ENCODE measurements at places on chromosomes 12 and 14.

DNA sequence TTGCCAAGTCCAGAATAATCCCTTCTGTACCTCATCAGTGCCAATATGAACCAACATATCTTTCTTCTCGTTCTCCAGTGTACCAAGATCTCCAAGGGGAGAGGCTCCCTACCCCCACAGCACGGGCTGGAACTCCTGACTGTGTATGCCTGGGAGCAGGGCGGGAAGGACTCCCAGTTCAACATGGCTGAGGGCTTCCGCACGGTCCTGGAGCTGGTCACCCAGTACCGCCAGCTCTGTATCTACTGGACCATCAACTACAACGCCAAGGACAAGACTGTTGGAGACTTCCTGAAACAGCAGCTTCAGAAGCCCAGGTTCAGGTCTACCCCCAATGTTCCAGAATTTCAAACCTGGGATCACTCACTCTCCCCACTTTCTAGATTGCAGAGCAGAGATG lies 10.5 kb upstream of the OAS2 start:
- no peak for DNase-seq

DNA sequence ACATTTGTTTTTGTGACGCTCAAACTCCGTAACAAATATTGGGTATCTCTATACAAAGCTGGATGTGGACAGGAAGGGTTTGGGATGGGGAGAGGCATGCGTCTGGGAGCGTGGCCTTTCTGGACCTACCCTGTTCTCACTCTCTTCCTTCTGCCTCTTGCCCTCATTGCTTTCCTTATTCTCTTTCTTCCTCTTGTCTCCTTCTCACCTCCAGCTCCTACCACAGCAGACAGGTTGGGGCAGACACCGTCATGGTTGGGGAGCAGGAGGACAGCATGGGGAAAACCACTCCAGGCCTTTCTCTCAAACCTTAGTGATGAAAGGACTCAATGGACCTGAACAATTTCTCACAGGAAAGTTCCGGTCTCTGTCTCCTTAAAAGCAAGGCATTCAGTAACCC lies 465.3 kb downstream of the RAD51B start:
- DNase-seq, result no peak

DNA sequence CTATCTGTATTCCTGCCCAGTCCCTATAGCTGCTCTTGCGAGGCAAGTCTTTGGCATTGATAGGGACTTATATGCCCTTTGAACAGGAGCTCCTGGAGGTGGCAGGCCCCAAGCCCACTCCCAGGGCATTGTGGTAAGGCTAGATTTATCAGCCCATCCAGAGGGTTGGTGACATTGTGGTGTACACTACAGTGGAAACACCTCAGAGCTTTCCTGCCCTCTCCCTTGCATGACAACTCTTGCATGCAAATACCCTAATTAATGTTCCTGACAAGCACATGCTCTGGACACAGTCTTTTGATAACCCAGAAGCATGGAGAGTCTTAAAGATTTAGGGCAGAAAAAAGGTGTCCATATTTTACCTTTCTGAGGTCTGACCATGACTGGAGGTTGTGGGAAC lies 815 bp upstream of the RIPK3 start:
- no peak for DNase-seq

DNA sequence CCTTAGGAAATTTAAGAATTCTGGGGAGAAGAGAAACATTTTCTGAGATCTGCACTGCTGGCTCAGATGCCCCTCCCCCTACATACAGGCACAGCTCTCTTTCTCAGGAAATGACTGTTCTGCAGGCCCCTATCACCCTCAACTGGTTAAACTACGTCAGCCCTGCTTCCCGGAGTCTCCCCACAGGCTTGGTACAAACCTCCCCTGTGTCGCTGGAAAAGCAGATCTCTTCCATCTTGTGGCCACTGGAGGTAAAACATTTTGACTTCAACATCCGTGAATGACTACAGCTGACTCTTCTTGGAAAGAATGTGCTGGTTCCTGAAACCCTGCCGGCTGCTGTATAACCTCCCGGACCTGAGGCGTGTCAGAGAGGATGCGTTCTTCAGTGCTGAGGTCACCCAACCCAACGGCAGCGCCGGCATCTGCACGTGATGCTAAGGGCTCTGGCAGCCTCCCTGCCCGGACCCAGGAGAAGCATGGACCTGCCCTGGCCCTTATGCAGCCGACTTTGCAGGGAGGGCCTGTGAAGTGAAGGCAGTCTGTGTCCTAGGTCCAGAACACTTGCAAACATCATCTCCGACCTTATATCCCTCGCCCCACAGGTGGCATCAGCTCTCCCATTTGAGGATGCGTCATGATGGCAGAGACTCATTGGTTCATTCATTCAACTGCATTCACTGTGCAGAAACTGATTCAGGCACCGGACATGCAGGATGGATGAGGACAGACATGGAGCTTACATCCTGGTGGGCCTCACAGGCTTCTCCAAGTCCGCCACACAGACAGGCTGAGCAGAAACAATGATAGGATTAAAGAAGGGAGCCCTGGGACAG lies 129.2 kb downstream of the GCH1 start:
- peak; percentile 80 for DNase-seq

GRCh38 chr12:113027726-113028125 lies 28.8 kb upstream of the DTX1 start:
- no peak for DNase-seq

DNA sequence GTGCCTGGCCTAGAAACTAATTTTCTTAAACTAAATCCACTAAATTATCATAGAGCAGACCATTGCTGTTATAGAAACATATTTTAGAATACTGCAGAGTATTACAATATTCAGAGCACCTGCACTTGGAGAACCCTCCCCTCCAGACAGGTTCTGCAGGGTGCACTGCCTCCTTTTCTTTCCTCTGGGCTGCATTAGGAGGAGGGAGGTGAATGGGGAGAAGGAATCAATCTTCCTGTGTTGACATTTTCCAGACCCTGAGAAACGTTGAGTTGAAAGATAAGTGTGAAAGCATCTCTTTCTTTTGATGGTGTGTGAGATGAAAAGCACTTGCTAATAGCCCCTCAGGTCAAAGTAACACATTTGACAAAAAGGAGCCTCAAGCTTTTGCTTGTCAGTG lies 7.3 kb downstream of the SYNE2 start:
- no peak for DNase-seq

DNA sequence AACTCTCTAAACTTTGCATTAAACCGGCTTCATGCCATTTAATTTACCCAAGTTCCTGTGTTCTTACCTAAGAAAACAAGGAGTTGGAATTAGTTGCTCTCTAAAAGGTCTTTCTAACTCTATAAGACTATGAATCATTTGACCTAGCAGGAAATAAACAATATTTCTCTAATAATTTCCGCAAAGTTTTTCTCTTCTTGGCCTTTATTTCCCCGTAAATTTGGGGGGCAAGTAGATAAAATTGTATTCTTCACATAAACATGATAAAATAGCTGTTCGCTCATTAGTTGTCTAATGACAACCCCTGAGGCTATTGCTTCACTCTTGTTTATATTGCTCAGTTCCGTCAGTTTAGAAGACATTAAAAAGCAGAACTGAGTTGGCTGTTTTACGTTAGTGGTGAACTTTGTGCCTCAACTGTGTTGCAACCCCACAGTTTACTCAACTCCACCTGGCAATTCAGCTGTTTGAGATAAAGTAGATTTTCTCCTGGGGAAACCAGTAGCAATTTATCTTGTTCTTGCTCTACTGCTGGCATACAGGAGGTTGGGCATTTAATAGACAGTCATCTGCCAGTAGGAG lies 74.7 kb downstream of the BTG1 start:
- DNase-seq, result no peak

- DNase-seq, result no peak
Measured at GRCh38 chr14:76546426-76547221, 170.7 kb downstream of the ESRRB start.

Measured in NCI-H146 (cell line).